Immature natural killer cell (primary cell): ENCODE measurements at places on chromosomes 7 and 10.

GRCh38 chr10:78004215-78005026 lies 24.9 kb downstream of the POLR3A start:
- no peak for DNase-seq
- H3K4me1 ChIP-seq: no peaks in the 10 kb centered on the region
- peaks cover 41% of the 10 kb centered on the region for H3K36me3 ChIP-seq
- H3K4me3 ChIP-seq: no peak overlapping the region

DNA sequence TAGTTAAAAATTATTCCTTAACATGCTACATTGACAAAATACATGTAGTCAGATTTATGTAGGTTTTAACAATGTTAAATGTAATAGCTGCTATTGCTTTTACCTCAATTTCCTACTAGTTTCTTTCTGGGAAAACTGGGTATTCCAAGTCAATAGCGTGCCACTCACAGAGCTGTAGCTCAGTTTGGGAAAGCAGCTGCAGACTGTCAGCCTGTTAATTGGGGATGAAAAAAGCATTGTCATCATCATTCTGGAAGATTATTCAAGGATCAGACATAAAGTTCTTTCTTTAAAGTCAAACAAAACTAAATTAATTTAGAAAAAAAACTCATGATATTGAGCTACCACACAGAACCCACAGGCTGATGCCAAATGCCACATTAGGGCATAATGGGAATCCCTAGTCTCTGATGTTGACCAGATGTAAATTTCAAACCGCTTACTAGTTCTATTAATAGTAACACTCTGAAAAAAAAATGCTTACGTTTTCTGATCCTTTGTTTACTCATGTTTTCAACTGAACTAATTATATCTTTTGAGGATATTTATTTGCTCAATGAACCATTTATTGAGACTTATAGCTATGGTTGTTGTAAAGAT lies 19.6 kb upstream of the AGMO start:
- H3K27ac ChIP-seq: no peak overlapping the region
- H3K4me1 ChIP-seq: no peaks in the 10 kb centered on the region
- no peak for DNase-seq
- H3K4me3 ChIP-seq: no peak overlapping the region
- no peaks in the 10 kb centered on the region for H3K27me3 ChIP-seq

GRCh38 chr10:110059925-110060324 lies 52.1 kb downstream of the ADD3 start:
- H3K27ac ChIP-seq: peak overlapping the region; percentile 42
- peaks cover 80% of the 10 kb centered on the region for H3K4me1 ChIP-seq
- no peaks in the 10 kb centered on the region for H3K36me3 ChIP-seq
- H3K27me3 ChIP-seq: no peaks in the 10 kb centered on the region
- no peak for DNase-seq

DNA sequence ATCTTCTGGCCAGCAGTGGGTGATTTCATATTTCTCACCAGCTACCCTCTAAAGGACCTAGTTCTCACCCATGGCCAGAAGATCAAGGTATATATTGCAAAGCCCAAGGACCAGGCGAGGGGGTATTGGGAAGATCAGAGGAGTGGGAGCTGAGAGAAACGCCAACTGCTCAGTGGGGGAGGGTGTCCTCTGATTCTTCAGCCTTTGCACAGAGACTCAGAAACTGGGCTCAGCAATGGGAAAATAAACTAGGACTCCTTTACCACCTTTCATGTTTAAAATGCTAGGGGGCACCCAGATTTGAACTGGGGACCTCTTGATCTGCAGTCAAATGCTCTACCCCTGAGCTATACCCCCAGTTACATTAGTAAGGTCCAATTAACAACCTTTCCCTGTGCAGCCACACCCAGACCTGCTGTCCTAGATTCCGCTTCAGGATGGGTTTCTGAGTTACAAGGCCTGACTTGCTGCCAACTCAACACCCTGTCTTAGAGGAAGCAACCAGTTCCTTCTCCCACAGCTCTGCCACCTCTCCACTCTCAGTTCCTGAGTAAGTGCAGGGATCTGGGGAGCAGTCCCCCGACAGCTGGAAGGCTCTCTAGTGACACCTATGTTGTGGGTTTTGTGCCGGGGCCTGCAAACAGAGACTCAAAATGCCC lies 93.5 kb downstream of the ZNF783 start:
- no peaks in the 10 kb centered on the region for H3K4me1 ChIP-seq
- H3K27me3 ChIP-seq: no peaks in the 10 kb centered on the region
- no peaks in the 10 kb centered on the region for H3K36me3 ChIP-seq
- no peak overlapping the region for H3K4me3 ChIP-seq

DNA sequence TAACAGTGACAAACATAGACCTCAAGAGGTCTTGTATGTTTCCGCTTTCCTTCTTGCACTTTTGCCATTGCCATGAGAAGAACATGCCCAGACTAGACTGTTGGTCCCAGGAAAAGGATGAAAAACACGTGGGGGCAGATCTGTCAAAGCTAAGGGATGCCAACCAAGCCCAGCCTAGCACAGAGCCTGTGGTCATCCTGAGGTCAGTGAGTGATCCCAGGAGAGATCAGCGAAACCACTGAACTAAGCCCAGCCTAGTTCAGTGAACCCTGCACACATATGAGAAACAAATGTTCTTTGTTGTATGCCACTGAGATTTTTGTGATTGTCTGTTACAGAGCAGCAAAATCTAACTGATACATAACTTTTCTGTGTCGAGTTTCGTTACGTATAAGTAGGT lies 718.8 kb downstream of the MAGI2 start:
- H3K4me3 ChIP-seq: no peak overlapping the region
- DNase-seq: no peak
- no peaks in the 10 kb centered on the region for H3K4me1 ChIP-seq
- H3K27me3 ChIP-seq: no peaks in the 10 kb centered on the region
- no peak overlapping the region for H3K27ac ChIP-seq

DNA sequence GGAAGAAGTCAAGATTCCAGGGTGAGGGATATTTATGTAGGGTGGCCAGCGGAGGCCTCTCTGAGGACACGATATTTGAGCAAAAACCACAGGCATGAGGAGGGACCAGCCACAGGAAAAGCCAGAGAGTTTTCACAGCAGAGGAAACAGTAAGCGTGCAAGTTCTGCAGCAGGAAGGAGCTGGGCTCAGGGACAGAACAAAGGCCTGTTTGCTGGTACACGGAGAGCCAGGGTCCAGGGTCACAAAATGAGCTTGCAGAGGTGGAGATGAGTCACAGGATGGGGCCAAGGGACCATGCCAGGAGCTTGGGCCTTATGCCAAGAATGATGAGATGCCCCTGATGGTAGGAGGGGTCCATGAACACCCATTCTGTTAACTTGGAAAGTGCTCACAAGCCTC lies 283.5 kb downstream of the PLXNA4 start:
- no peaks in the 10 kb centered on the region for H3K4me1 ChIP-seq
- no peak for DNase-seq
- peaks cover 5% of the 10 kb centered on the region for H3K36me3 ChIP-seq
- H3K27ac ChIP-seq: no peak overlapping the region

DNA sequence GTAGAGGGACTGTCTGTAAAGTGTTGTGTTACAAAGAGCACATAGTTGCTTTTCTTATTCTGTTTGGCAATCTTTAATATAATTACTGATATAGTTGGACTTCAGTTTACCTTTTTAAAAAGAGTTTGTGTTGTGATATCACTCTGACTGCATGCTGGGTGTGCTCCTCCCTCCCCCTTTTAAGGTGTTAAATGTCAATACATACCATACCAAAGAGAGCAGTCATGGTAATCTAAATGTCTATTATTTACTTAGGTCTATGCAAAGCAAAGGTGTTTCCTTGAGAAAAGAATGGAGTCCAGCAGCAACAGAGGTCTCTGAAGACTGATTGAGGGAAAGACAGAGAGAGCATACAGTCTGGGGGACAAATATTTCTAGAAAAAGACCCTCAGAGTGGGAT lies 275.1 kb upstream of the NRP1 start:
- H3K4me1 ChIP-seq: peaks cover 11% of the 10 kb centered on the region
- peaks cover 11% of the 10 kb centered on the region for H3K27me3 ChIP-seq
- no peak overlapping the region for H3K27ac ChIP-seq
- DNase-seq: no peak
- H3K4me3 ChIP-seq: no peak overlapping the region

DNA sequence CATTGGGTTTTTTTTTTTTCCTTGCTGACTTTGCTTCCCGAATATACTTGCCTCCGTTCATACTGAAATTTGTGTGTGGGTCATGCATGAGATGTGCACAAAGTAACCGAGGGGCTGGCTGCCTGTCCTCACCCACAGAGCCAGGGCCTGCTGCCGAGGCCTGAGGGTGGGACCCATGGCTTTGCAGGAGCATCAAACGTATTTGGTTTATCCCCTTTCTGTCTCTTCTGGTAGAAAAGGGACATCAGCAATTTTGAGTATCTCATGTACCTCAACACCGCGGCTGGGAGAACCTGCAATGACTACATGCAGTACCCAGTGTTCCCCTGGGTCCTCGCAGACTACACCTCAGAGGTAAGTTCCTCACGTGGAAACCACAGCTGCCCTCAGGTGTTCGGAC lies 3.5 kb upstream of the LRRC18 start:
- no peak overlapping the region for H3K27ac ChIP-seq
- H3K27me3 ChIP-seq: no peaks in the 10 kb centered on the region
- no peak overlapping the region for H3K4me3 ChIP-seq

DNA sequence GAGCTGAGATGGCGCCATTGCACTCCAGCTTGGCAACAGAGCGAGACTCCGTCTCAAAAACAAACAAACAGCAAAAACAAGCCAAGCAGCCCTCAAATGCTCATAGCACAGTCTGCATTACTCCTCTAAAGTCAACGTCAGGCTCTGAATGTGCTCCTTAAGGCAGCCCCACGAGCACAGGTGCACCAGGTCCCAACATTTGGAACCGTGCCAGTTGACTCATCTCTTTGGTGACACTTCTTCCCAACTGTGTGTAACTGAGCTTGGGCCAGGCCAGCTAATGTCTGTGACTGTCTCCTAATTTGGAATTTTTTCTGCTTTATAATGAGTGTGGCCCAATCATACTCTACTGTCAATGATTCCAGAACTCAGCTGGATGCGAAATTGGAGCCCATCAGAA lies 66.3 kb upstream of the EFCAB10 start:
- peaks cover 16% of the 10 kb centered on the region for H3K36me3 ChIP-seq
- DNase-seq: no peak
- peaks cover 2% of the 10 kb centered on the region for H3K27me3 ChIP-seq
- peaks cover 6% of the 10 kb centered on the region for H3K4me1 ChIP-seq

DNA sequence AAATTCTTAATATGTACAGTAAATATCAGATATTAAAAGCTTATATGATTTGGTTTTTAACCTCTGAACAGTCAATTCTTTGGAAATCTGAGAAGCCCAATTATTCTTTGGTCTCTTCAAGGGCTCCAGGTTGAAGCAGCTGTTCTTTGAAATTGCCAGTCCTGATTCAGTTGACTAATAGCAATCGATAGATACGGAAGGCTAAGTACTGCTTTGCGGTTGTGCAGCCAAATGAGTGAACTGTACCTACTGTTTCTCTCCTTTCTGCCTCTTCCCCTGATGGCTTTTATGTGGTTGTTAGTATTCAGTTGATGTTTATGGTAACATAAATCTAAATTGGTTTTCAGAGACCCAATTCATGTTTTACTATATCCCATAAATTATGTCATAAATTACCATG lies 103.1 kb upstream of the RPA3 start:
- no peak overlapping the region for H3K27ac ChIP-seq
- H3K4me1 ChIP-seq: peaks cover 25% of the 10 kb centered on the region
- H3K4me3 ChIP-seq: no peak overlapping the region
- peaks cover 2% of the 10 kb centered on the region for H3K27me3 ChIP-seq
- no peak for DNase-seq
- H3K36me3 ChIP-seq: peaks cover 10% of the 10 kb centered on the region

DNA sequence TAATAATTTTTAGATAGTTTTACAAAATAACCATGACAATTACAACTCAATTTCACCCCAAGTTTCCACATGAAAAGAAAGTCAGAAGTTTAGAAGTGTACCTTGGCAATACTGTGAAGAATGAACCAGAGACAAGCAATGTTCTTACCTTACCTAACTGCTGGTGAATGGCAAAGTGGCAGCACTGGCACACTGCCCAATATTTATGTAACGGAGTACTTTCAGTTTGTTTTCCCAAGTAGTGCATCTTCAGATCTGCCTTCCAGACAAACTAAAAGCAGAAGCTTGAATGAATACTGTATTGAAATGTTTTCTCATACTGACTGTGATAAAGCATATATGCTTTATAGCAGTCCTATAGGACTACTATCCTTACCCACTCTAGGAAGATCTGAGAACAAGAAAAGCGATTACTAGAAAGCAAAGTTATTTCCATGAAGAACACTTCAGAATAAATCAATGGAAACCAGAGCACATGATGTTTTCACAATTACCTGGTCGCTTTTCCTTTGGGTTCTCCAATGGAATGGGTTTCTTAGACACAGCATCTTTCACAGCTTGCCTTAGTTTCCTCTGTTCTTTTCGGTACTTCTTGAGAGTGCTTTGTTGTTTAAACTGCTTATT lies 1.5 kb downstream of the NOC3L start:
- H3K27me3 ChIP-seq: peaks cover 8% of the 10 kb centered on the region
- peak overlapping the region; percentile 33 for H3K27ac ChIP-seq
- peak overlapping the region; percentile 95 for H3K4me3 ChIP-seq
- no peak for DNase-seq
- H3K36me3 ChIP-seq: peaks cover 13% of the 10 kb centered on the region

DNA sequence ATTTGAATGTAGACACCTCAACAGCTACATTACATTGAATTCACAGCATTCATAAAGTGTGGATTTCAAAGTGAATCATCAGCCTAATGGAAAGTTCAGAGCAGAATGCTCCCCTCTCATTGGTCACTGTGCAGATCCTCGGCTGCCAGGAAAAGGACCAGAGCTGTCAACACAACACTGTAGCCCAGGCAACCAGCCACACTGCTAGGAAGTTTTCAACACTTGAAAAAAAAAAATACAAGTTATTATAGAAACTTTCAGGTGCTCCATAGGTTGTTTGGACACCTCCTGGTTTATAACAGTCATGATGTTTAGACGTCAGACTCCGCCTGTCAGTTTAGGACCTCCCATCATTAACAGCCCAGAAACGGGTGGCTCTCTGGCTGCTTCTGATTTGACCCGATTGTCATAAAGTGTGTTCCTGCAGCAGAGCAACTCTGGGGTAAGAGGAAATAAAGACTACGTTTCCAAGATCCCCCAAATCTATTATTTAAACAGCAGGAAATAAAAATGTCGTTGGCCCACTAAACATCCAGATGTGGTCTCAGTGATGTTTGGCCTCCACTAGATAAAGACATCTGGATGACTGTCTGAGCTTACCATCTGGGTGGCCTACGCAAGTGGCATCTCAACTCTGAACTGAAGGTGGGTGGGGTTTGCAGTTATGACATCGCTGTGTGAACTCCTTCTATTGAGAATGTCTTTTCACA lies 117.4 kb downstream of the CABCOCO1 start:
- peaks cover 6% of the 10 kb centered on the region for H3K4me1 ChIP-seq
- H3K4me3 ChIP-seq: peak overlapping the region; percentile 29
- DNase-seq: peak; percentile 4
- H3K36me3 ChIP-seq: no peaks in the 10 kb centered on the region
- H3K27ac ChIP-seq: peak overlapping the region; percentile 44

- DNase-seq: peak; percentile 49
- H3K27ac ChIP-seq: no peak overlapping the region
- H3K36me3 ChIP-seq: no peaks in the 10 kb centered on the region
- peaks cover under 1% of the 10 kb centered on the region for H3K4me1 ChIP-seq
- peaks cover 8% of the 10 kb centered on the region for H3K27me3 ChIP-seq
These were observed 6.7 kb upstream of the SMNDC1 start for GRCh38 chr10:110311357-110311949.
